CD4-positive, alpha-beta T cell treated with Interleukin-21 for 1 hour (primary cell): ENCODE measurements at places on chromosomes 4 and X.

DNA sequence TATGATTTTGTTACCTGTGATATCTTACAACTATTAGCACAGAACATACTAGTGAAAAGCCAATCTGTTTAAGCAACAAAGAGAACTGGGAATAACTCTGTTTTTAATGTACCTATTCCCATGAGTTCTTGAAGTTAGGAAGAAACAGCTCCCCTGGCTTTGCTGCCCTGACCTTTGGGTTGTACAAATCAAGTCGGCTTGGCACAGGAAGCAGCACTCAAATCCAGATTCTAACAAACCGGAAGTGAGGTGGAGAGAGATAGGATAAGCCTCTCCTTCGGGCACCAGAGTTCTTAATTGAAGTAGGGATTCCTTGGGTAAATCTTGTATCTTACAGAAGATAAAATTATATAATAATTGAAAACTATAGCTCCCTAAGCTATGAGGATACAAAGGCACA is 144.8 kb upstream of the CPEB2 start:
- no peak for DNase-seq

DNA sequence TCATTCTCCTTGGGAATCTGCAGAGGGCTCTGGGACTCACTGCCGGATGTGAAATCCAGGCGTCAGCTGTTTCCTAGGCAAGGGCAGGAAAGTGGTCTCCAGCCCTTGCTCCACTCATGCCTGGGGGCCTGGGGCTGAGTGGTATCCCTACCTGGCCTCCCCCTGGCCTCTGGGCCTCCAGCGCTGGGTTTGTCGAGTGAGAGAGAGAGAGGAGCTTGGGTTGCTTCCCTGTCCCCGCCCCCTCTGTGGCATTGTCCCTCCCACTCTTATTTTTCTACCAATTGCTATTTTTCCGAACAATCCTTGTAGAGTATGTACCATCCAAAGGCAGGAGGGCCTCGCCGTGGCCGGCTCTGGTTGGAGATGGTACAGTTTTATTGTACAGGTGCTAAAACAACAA is 53.1 kb downstream of the ELF4 start:
- no peak for DNase-seq

DNA sequence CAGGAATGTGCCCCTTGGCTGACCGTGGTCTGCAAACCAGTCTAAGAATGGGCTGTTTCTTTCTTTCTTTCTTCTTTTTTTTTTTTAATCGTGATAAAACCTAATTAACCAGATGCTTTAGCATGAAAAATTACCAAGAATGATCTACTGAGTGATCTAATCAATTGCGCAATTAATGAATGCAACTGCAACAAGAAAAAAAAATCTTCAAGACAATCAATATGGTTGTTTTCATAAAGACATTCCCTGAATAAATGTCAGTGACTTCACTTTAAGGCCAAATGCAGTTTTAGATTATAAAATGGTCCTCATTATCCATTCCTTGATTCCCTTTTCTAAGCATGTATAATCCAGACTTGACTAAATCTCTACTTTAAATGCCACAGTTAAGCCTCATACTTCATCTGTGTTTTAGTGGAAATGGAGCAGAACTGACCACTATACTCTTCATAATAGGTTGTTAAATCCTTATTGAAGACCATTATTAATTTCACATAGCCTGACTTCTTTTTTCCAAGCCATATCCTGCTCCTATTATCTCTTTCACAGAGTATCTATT is 51.6 kb upstream of the SETD7 start:
- no peak for DNase-seq

- DNase-seq: no peak
Observed at GRCh38 chr4:147747787-147748454, 16.0 kb downstream of the ARHGAP10 start.

DNA sequence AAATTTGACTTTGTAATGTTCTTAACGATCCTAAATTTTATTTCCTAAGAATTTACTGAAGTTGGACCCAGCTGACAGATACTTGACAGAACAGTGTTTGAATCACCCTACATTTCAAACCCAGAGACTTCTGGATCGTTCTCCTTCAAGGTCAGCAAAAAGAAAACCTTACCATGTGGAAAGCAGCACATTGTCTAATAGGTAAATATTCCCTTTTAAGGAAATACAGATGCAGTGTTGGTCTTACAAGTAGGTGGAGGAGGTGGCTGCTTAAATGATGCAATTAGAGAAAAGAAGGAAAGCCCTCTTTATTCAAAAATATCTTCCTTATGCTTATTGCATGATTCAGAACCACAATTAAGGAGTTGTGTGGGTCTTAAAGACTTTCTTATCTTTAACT is 73.5 kb downstream of the RS1 start:
- DNase-seq: no peak

DNA sequence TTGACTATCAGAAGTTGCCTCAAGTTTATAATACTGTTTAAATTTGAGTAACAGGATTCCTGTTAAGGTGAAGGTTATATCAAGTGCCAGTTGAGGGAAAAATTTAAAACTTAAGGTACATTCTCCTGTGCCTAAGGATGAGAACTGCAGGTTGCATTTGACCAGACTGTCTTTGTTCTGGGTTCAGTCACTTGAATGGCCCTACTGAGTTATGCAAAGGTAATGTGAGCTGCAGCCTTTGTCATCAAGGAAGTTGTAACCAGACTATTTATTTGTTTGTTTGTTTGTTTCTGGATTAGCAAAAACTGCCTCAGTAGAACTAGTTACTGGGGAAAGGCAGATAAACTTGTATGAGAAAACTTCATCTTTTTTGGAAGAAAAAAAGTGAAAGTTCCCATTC is 131.9 kb downstream of the ATOH1 start:
- no peak for DNase-seq

- no peak for DNase-seq
Observed at GRCh38 chr4:123055943-123056342, 133.5 kb upstream of the NUDT6 start.
